NCI-H1048 (cell line): ENCODE measurements at places on chromosomes 2 and 18.

DNA sequence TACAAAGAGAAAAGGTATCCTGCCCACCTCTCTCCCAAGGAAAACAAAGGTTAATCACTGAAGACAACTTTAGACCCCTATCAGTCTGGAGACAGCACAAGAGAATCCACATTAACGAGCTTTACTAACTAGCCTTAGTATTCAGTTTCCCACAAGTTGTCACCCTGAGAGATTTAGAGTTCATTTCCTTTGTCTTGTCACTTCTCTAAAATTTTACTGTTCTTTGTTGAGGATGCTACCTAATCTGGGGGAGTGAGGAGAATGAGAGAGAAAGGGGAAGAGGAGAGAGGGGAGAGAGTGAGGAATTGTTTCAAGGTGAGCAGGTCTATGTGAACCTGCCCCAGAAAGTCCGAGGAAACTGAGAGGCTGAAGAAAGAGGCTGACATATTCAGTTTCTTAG is 28.4 kb downstream of the C2orf76 start:
- DNase-seq, result no peak

DNA sequence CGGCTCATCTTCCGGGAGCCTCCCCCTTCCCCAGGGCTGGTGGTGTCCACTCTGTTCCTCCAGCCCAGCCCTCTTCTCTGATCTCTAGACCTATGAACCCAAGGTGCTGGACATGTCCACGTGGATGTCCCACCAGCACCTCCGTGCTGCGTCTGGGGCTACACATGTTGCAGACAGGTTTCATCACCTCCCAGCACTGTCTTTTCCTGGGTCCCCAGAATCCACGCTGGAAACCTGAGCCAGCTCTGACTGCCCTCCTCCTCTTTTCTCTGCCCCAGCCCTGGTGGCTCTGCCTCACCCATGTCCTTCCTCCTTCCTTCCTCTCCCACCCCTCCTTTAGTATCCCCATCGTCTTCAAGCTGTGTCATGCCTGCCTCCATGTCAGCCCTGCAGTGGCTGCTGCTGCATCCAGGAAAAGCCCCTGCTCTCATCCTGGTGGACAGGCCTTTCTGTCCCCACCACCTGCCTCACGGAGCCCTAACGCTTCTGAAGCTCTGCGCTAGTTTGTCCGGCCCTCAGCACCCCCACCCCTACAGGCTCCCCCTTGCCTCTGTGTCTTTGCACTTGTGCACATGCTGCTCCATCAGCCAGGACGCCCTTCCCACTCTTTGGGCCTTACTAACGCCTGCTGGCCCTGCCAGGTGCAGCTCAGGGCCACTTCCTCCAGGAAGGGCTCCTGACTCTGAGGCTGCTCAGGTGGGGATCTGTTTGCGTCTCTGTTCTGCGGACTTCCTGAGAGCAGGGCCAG is 105.9 kb downstream of the DYSF start:
- DNase-seq, result no peak

- no peak for DNase-seq
Observed at GRCh38 chr2:228916416-228917090, 354.5 kb downstream of the PID1 start.

DNA sequence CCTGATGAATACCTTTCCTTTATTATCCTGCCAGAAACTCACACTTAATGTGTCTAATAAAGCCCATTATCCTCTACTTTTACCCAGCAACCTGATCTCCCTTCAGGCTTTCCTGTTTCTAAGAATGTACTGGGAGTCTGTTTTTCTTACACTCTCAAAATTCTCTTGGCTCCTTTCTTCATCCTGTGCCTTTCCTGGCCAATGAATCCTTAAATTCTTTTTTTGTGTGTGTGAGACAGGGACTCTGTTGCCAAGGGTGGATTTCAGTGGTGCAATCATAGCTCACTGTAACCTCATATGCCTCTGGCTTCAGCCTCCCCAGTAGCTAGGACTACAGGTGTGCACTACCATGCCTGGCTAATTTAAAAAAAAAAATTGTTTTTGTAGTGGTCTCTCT is 72.7 kb downstream of the MAP2 start:
- DNase-seq, result no peak

DNA sequence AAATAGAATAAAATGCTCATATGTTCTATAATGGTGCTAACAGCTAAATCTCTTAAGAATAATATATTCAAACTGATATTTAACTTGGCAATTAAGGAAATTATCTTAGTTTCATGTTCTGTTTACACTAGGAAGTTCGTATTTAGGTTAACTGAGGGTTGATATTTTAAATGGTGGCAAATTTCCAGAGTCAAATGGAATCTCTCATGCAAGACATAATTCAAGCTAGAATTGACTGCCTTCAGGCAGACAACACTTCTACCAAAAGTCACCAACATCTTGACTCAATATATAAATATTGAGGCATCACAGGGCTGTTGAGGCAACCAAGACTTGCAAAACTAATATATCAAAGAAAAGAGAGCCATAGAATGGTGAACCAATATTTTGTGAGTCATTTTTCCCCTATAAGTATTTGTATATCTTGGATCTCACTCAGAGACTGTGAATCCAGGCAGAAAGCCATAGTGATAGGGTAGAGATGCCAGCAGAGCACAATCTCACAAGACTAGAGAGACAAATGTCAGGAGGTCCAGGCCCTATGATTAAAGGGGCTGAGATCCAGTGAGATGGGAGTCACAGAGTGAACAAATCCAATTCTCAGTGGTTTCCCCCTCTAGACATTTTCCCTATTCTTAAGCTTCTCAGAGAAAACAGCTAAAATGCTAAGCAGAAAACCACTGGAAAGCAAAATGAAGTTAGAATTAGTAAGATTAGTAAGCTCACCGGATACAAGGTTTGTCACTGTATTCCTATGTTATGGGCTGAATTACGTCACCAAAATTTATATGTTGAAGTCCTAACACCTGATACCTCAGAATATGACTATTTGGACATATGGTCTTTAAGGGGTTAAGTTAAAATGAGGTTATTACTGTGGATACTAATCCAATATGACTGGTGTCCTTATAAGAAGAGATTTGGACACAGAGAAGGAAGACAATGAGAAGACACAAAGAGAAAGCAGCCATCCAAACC is 358.2 kb upstream of the UBE2E3 start:
- no peak for DNase-seq

- no peak for DNase-seq
Observed at GRCh38 chr2:219562049-219563020, 9.0 kb downstream of the OBSL1 start.

GRCh38 chr18:43970656-43971055 is 693.4 kb upstream of the SYT4 start:
- no peak for DNase-seq

DNA sequence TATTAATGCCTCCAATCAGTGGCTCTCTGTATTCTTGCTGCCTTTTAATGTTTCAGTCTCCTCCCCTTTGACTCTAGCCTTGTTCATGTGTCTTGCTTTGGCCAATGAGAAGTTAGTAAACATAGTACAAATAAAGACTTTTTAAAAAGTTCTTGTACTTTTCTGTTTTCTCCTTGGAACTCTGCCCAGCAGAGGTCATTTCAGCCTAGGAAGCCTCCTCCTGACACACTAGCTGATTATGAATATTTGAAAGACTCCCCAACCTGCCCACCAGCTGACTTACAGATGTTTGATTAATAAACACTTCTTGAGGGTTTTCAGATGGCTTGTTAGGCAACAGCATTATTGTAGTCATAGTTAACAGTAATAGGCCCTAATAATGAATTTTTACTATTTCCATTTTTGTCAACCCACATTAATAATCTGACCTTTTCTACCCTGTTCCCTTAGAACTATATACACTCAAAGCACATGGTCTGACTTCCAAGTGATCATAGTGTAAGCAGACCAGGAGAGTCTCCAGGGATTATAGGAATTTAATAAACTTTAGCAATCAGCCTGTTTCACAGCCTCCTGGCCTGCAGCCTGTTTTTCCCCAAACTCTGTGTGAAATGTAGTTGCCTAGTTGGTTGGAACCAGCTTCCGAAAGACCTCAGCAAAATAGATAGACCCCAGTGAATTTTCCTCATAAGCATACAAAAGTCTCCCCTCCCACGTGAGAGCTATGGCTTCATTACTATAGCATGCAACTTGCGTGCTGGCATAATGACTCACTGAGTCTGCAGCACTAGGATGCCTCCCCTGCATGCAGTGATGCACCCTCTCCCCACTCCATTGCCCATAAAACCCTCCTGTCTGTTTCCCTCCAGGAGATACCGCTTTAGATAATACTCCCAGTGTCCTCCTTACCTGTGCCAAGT is 670.7 kb upstream of the ZNF804A start:
- no peak for DNase-seq
